Activated CD8-positive, alpha-beta T cell treated with anti-CD3 and anti-CD28 coated beads, Interleukin-2, amount 10 ng/mL, durations not matched to agents 7 days and 5 days (primary cell): ENCODE measurements at places on chromosomes 7 and 10. TPM values are rescaled to one million over a fixed set of nuclear protein-coding genes. Genes with fewer than 3 reads are reported as not detected.

GRCh38 chr10:17980846-17981565 lies 29.3 kb downstream of the SLC39A12 start:
- no peaks in the 10 kb centered on the region for H3K36me3 ChIP-seq
- no peaks in the 10 kb centered on the region for H3K27me3 ChIP-seq
- no peak overlapping the region for H3K27ac ChIP-seq
- no peak for DNase-seq
- no peak overlapping the region for H3K4me3 ChIP-seq

GRCh38 chr10:126375926-126376554 lies 12.2 kb downstream of the ADAM12 start:
- no peaks in the 10 kb centered on the region for H3K27me3 ChIP-seq
- no peaks in the 10 kb centered on the region for H3K36me3 ChIP-seq
- H3K27ac ChIP-seq = no peak overlapping the region
- H3K4me3 ChIP-seq = no peak overlapping the region

The OR2A42 gene
- not detected for total RNA-seq

GRCh38 chr10:121033366-121033765 lies 182.2 kb downstream of the WDR11 start:
- H3K4me3 ChIP-seq = no peak overlapping the region
- H3K27ac ChIP-seq = no peak overlapping the region
- no peak for DNase-seq
- no peaks in the 10 kb centered on the region for H3K4me1 ChIP-seq
- H3K36me3 ChIP-seq = no peaks in the 10 kb centered on the region

The CALML3 gene
- not detected for total RNA-seq

The AOAH gene
- 17.7 TPM for total RNA-seq

The FKBP6 gene
- not detected for total RNA-seq

DNA sequence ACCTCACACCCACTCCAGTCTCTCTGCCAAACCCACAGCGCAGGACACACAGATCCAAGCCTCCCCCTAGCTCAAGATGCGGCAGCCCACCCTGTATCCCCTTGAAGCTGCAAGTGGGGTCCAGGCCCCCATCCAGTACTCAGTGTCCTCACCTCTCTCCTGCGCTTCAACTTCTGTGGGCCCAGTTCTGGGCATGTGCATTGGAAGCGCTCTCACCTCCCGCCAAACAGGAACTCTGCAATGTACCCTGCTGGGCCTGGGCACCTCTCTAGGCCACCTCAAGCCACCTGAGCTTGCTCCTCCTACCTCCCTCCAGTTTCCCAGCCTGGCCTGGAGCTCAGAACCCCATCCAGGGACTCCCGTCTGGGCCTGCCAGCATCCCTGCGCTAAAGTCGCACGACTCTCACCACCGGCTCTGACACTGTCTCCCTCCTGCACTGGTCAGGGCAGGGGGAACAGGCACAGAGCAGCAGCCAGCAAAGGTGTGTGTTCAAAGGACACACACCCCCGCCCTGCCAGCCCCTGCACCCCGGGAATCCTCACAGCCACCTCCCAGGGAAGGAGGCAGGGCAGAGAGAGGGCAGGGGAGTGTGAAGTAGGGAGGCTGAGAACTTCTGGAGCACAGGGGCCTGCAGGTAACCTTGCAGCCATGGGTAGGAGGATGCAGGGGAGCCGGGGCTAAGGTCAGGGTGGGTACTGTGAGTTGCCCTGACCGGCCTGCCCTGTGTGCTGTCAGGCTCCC lies 51.7 kb upstream of the MSMB start:
- peaks cover 5% of the 10 kb centered on the region for H3K36me3 ChIP-seq
- no peak overlapping the region for H3K4me3 ChIP-seq
- peaks cover 2% of the 10 kb centered on the region for H3K27me3 ChIP-seq

- H3K36me3 ChIP-seq = no peaks in the 10 kb centered on the region
- H3K4me1 ChIP-seq = no peaks in the 10 kb centered on the region
- DNase-seq = no peak
These were observed 43.2 kb upstream of the SLC35B4 start for GRCh38 chr7:134359787-134360432.

The TMEM229A gene
- not detected for total RNA-seq

GRCh38 chr7:121385800-121386179 lies 10.3 kb downstream of the FAM3C start:
- no peak overlapping the region for H3K4me3 ChIP-seq
- DNase-seq = no peak
- H3K27me3 ChIP-seq = no peaks in the 10 kb centered on the region
- H3K27ac ChIP-seq = no peak overlapping the region
- H3K36me3 ChIP-seq = peaks cover 18% of the 10 kb centered on the region

The EMX2 gene
- total RNA-seq = not detected

- no peak overlapping the region for H3K4me3 ChIP-seq
- no peak overlapping the region for H3K27ac ChIP-seq
- DNase-seq = no peak
- no peaks in the 10 kb centered on the region for H3K4me1 ChIP-seq
These were observed 376.9 kb downstream of the LRRTM3 start for GRCh38 chr10:67302701-67303100.

The BUD31 gene
- total RNA-seq = 110 TPM

The DGKI gene
- not detected for total RNA-seq

DNA sequence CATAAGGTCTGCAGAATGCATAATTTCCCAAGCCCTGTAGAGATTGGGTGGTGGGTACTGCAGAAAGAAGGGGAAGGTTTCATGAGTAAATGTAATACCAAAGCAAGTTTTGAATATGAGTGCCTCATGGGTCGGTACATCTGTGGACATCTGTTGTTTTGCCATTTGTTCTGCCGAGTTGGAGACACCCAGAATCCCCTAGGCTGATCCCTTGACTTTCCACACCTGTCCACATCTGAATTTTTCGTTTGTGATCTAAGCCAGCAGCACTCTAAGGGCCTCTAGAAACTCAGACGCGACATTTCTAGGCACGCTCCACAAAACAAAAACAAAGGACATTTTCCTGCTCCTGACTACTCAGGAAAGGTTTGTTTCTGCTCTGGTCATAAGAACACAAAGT lies 11.7 kb upstream of the SLF2 start:
- H3K27ac ChIP-seq = no peak overlapping the region
- H3K4me1 ChIP-seq = no peaks in the 10 kb centered on the region
- no peak overlapping the region for H3K4me3 ChIP-seq
- H3K27me3 ChIP-seq = peaks cover 28% of the 10 kb centered on the region

DNA sequence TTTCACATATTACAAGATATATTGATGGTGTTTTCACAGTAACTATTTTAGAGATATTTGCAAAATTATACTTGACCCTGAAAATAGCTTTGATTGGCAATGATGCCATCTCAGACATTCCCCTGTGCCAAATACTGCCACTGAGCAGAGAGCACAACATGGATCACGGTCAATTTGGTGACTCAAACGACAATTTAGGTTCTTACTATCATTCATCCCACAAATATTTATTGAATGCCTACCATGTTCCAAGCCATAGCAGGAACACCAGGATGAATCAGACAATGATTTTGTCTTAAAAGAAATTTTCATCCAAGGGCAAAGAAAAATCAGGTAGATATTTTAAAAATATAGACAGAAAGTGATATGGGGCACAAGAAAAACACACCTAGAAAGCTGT lies 153.2 kb upstream of the ADO start:
- no peak overlapping the region for H3K27ac ChIP-seq
- no peak for DNase-seq
- no peaks in the 10 kb centered on the region for H3K27me3 ChIP-seq
- peaks cover 2% of the 10 kb centered on the region for H3K36me3 ChIP-seq

DNA sequence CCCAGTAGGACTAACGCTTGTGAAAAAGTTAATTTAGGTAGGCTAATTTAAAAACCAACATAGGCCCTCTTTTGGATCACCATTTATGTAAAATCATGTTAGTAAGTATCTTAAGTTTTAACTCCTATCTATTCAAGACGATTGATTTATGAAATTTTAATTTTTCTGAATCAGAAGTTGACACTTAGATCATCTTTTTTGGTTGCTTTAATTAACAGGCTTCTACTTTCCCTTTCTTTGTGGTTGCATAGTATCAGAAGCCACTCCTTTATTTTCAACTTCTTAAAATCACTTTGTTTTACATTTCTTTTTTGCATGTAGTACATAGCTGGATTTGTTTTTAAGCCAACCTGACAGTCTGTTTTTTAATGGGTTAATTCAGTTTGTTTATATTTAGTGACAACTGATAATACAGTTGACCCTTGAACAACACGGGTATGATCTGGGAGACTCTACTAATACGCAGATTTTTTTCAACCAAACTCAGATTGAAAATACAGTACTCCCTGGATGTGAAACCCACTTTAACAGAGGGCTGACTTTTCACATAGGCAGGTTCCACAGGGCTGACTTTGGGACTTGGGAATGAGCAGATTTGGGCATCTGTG lies 69.7 kb upstream of the SYPL1 start:
- H3K4me3 ChIP-seq = no peak overlapping the region
- no peaks in the 10 kb centered on the region for H3K36me3 ChIP-seq
- H3K4me1 ChIP-seq = peaks cover 12% of the 10 kb centered on the region
- no peaks in the 10 kb centered on the region for H3K27me3 ChIP-seq
- DNase-seq = no peak

The TSPAN14 gene
- total RNA-seq = 109 TPM

DNA sequence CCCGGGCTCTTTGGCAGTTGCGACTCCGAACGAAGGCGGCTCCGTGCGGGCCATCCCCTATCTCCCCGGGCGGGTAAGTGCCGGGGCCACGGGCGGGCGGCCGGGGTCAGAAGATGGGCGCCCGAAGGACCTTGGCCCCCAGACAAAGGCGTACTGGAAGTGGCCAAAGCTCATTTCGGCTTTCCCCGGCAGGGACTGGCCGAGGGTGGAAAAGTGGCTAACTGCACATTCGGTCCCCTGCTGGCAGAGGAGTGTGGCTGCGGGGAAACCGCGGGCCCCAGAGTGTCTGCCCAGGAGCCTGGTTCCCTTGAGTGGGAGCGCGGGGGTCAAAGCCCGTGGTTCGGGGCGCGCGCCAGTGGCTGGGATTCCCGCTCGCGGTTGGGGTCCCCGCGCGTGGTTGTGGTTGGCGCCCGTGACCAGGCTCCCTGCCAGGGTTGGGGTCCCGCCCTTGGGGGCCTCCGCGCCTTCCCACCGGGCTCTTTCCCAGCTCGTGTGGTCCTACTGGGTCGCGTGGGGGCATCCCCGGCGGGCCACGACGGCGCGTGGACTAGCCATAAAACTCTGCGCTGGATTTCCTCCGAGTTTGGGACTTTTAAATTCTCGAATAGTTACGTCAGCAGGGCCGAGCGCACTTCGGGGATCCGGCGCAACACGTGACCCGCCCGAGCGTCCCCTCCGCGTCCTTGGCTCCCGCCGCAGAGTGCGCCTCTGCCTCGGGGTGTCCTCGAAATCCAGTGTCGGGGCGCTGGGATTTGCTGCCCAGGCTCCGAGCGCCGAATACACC lies 124.4 kb downstream of the TACC2 start:
- DNase-seq = no peak
- H3K27ac ChIP-seq = no peak overlapping the region
- no peaks in the 10 kb centered on the region for H3K4me1 ChIP-seq
- H3K36me3 ChIP-seq = no peaks in the 10 kb centered on the region

GRCh38 chr10:32256613-32257437 lies 90.1 kb downstream of the EPC1 start:
- H3K4me3 ChIP-seq = no peak overlapping the region
- DNase-seq = peak; percentile 78
- H3K27me3 ChIP-seq = no peaks in the 10 kb centered on the region
- H3K36me3 ChIP-seq = no peaks in the 10 kb centered on the region
- H3K27ac ChIP-seq = no peak overlapping the region

DNA sequence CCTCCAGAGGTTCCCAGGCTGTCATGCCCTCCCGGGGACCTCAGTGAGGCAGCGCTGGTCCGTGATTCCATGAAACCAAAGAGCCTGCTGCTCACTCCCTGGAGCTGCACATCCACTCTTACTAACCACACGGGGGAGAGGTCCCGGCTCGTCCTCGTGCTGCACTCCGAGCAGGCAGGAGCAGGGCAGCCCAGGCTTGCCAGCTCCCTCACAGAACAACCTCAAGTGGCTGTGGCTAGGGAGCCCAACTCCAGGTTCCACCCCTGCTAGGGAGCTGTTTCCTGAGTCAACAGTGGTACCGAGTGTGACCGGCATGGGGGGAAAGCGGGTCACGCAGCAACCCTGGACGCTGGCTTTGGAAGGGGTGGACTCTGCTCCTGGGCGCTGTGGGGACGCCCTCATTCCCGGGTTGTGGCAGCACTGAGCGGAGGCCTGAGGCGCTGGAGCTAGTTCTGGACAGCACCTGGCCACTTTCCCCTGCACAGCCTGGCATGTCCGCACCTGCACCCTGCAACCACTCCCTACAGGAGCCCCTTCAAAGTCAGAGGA lies 27.9 kb upstream of the PPP2R2D start:
- peaks cover 3% of the 10 kb centered on the region for H3K4me1 ChIP-seq
- H3K36me3 ChIP-seq = no peaks in the 10 kb centered on the region
- H3K4me3 ChIP-seq = no peak overlapping the region

DNA sequence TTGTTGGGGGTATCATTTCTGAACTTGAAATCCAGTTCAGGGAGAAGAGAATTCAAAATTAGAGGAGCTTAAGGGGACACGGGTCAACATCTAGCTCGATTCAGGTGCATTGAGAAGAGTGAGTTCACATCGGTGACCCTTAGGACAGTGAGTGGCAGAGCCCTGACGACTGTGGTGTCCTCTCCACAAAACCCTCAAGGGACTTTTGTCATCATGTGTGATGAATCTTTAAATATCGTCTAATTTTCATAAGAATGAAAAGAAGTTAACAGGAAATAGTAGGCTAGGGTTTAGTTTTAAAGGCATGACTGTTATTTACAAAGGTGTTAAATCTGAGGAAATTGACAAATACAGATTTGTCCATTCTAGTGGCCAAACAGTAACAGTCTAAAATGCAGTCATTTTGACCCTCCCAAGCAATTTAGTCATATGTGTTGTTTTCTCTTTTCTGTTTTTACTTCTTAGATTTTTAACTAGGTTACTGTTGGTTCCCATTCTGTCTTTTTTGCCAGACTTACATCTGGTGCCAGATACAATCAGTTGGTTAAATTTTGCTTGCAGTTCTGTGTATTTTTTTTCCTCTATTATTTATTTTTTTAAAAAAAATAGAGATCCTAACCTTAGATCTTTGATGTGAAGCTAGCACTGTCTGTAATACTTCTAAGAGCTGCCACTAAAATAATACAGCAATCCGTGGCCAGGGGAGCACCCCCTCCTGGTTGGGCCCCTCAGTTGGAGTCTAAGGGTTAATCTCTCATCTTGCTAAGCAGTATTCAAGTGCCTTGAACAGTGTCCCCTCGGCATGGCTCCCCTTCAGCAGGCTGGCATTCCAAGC lies 34.9 kb upstream of the SH2B2 start:
- no peak overlapping the region for H3K4me3 ChIP-seq
- no peak for DNase-seq
- no peaks in the 10 kb centered on the region for H3K27me3 ChIP-seq
- no peaks in the 10 kb centered on the region for H3K4me1 ChIP-seq

DNA sequence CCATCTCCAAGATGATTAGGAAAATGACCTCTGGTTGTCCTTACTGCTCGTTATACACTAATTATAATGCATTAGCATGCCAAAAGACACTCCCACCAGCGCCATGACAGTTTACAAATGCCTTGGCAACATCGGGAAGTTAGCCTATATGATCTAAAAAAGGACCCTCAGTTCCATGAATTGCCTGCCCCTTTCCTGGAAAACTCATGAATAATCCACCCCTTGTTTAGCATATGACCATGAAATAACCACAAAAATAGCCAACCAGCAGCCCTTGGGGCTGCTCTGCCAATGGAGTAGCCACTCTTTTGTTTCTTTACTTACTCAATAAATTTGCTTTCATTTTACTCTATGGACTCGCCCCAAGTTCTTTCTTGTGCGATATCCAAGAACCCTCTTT lies 41.6 kb upstream of the KCNMA1 start:
- H3K27ac ChIP-seq = no peak overlapping the region
- H3K36me3 ChIP-seq = no peaks in the 10 kb centered on the region
- no peaks in the 10 kb centered on the region for H3K4me1 ChIP-seq
- no peak for DNase-seq
- no peak overlapping the region for H3K4me3 ChIP-seq
